ENCODE measurements at places on chromosomes 6 and 20.

- DNase-seq = no peak
Observed at GRCh38 chr6:78770765-78771164, 96.6 kb upstream of the IRAK1BP1 start.

GRCh38 chr20:9179867-9180266 is 111.0 kb downstream of the PLCB4 start:
- no peak for DNase-seq

GRCh38 chr6:4585682-4586468 is 190.3 kb upstream of the CDYL start:
- no peak for DNase-seq

- DNase-seq = no peak
Observed at GRCh38 chr6:19587238-19587942, 249.8 kb upstream of the ID4 start.

DNA sequence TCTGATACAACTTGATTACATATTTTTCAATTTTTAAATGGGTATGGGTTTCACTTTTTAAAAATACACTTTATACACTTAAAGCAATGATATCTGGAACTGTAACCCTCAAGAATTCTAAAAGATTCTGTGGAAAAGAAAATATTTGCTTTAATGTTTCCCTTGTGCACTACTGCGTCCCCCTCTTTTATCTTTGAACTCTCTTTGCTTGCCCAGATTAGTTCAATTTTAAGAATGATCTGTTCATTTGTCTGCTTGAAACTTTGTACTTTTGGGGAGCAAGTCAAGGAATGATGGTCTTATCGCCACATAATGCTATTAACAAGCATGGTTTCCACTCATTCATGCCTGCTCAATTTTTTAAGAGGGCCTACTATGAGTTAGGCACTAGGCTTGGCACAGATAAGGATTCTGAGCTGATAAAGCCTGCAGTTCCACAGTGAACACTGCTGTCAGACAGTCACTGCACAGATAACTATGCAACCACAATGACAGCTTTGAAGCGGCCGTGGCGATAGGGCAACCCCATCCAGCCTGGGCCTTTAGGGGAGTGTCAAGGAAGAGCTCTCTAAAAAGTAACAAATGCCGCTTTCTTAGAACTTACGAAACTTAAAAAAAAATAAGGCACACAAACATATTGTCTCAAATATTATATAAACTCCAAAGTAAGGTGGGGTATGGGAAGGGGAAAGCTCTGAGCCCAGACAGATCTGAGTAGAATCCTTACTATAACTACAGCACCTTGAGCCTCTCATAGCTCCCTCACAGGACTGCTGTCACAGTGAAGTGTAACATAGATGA is 29.7 kb downstream of the FYN start:
- DNase-seq = peak; percentile 53

GRCh38 chr6:77124604-77125003 is 338.7 kb downstream of the HTR1B start:
- no peak for DNase-seq

DNA sequence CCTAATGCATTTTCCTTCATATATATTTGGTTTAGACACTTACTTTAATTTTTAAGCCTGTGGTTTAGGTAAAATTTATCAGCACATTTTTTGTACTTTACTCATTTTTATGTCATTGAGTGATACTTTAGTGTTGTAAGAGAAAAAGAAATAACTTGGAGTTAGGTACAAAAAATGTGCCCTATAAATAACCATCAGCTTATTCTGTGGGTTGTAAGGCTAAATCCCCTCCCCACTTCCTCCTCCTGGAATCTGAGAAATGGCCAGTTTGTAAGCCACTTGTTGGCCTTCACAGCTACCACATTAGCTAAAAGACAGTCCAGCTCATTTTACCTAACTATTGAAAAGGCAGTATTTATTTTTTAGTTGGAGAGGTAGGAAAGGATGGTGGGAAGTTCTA is 576.3 kb downstream of the PKHD1 start:
- no peak for DNase-seq

DNA sequence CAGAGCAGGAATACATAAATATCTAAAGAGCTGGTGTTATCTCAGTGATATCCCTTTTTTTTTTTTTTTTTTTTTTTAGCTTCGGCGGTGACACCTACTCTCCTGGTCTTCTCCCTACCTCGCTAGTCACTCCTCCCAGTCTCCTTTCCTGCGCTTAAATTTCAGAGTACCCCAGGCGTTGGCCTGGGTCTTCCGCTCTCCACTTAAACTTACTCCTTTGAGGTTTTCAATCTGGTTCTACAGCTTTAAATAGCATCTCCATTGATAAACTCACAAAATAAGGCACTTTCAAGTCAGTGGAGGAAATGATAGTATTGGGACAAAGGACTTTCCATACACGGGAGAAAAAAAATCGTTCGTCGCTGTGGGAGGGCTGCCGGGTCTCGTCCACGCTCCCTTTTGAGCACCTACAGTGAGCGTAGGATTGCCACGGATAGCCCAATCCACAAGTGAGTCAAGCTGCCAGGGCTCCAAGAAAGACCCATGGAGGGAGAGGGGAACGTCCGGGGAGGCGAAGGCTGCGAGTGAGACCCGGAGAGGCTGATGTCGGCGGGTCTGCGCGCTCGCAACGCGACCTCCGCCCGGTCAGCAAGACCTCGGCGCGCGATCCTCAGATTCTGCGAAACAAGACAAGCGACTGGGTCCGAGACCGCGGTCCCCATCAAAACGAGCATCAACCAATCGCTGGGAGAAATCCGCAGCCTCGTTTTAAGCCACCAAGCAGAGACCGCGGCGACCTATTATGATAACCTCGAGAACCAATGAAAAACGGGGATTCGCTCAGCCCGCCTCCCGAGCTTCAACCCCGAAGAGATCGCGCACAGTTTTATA is 672 bp upstream of the SRSF6 start:
- DNase-seq = peak; percentile 78

DNA sequence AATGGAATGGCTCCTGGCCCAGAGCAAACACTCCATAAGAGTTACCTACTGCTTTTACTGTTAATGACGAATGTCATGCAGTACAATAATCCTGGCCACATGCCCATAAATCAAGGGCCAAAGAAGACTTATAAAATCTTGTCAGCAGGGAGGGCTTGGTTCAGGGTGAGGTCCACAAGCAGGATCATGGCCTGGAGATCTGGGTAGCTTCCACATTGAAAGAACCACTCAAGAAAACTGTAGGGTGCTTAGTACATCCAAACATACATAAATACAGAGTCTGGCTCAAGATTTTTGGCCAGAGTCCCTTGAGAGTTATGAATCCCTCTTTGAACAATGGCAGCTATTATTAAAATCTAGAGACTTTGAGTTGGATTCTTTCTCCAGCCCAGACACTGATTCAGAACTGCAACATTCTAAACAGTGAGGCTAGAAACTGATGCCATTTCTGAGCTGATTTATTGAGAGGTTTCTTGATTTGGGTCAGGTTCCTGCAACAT is 188.7 kb downstream of the CDC5L start:
- DNase-seq = no peak

- no peak for DNase-seq
Observed at GRCh38 chr20:61934716-61935530, 130.8 kb downstream of the TAF4 start.

DNA sequence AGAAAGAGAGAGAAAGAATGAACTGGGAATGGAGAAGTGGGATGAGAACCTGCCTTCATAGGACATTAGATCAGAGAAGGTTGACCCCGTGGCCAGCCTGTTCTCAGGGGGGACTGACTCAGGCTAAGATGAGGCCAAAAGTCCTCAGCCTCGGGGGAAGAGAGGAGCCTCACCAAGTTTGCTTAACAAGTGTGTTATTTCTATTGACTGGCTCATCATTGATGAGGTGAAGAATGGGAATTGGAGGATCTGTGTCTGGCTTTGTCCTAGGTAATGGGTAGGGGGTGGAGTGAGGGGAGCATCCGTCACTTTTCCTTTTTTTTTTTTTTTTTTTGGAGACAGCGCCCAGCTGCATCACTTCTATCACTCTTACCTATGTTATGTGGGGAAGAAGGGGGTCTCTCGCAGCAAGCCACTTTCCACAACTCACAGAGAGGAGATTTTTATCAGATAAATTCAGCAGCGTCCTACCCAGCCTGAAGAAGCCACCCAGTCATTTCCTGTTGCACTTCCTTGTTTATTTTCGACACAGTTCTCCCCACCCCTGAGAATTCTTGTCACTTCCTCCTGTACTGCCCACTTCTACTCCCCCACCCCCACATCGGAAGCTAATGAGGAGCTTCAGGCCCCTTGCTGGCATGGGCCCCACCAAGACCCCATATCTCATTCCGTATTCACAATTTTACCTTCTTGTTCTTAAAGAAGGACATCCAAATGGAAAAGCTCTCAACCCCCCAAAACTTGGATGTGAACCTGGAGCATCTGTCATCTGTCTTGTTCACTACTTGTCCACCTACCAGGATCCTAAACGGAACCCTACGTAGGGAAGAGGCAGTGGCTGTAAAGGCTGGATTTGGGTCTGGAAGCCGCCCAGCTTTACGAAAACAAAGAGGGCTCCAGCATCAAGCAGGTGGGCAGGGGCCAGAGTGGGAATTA is 2.8 kb upstream of the RNASET2 start:
- no peak for DNase-seq

DNA sequence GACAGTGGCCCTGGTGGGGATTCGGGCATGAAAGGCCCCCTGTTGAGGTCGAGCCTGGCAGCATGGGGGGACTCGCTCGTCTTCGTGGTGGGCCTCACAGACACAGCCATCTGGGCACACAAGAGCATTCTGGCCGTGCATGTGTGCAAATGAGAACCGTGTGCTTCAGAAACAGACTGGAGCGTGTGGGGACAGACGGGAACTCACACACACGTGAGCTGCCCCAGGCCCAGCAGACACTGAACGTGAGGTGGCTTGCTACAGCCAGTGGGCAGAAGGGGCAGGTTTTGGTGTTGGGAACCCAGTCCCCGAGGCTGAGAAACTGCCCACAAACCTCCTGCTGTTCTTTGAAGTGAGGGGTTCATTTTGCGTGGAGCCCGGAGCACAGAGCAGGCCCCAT is 38.6 kb upstream of the BHLHE23 start:
- no peak for DNase-seq

DNA sequence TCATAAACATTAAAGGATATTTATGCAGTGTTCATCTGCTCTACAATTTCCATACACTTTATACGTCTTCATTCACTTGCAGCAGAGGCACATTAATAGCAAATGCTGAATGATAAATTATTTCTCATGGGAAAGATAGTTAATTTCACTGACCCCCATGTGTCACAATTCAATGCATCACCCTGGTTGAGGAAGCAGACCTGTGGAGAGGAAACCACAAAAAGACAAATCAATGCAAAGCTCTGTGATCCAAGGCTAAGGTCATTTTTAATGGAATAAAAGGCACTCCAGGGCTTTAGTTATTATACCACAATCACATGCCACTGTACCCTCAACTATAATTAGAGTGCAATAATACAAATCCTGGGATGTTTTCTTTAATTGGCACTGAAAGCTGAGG is 40.3 kb upstream of the TENT5A start:
- no peak for DNase-seq

DNA sequence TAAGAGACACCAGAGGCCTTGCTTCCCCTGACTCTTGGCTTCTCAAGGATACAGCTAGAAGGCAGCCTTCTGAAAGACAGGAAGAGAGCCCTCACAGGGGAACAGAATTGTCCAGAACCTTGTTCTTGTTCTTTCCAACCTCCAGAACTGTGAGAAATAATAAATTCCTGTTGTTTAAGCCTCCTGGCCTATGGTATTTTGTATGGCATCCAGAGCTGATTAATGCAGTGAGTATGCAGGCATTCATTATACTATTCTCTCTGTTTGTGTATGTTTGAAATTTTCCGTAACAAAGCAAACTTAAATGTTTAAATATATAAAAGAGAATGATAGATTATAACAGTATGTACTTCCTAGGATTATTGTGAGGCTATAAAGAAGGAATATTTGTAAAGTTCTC is 903.4 kb upstream of the FLRT3 start:
- no peak for DNase-seq

- DNase-seq = peak; percentile 65
Observed at GRCh38 chr20:63102721-63103375, 96.1 kb upstream of the BHLHE23 start.

- DNase-seq = no peak
Observed at GRCh38 chr6:144793744-144794143, 508.6 kb downstream of the UTRN start.

DNA sequence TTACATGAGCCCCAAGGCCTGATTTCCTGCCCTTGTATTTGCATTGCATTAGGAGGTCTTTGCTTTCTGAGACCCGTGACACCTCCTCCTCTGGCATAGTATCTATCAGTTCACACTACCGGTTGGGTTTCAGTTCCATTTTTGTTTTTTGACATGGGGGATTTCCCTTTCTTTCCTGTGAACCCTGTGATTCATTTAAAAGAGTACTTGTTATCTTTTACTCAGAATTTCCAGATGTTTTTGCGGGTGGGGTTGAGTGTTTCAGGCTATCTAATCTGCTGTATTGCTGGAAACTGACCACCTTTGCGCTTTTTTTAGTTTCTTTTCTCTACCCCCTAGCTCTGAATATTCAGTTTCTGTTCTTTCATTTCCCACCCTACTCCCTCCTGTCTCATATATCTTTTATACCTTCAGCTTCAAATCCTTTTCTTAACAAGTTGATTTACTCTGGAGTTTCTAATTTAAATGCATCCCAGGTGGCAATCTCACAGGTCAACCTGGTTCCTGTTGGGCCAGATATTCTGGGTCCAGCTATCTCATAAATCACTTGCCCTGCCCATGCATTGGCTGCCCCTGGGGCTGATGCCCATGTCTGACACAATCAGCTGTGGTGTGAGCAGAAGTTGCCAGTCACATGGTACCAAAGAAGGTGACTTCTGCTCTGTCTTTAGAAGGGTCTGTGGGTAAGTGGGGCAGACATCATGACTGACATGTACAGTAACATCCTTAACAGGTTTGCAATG is 14.3 kb upstream of the NCOA3 start:
- peak; percentile 45 for DNase-seq

DNA sequence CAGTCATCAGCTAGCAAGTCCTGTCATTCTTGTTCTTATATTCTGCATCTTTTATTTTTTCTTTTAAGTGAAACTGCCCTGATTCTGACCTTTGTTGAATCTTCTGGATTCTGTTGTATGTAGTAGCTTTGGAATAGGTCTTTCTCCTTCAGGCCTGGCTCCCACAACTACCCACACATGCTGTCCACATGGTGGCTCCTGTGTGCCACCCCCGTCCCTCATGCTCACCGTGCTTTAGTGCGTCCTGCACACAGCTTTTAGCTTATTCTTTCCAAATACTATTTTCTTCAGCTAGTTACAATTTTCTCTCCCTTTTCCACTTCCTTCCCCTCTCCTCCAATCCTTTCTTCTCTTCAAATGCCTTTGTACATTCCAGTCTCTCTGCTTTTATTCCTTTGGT is 61.8 kb downstream of the CTNNBL1 start:
- no peak for DNase-seq

DNA sequence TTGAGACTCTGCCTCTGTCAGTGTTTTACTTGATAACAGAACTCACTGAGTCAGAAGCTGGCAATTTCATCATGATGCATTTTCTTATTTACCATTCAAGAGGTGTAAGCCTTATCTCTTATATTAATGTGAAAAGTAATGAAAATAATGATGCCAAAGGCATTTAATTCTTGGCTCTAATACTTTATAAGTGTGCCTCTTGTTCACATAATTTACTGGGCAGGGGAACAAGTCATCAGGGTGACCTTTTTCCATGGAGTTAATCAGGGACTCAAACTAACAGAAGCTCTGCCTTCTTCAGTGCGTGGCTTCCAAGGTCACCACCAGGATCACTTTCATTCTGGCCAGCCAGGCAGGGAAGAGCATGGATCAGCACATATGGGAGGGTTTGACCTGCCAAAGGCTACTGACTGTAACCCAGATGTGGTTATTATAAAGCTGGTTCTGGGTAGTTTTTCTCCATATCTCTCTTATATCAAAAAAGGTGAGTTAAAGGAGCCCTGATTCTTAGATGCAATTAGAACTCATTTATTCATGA is 5.2 kb upstream of the PLCB1 start:
- DNase-seq = no peak

- DNase-seq = no peak
Observed at GRCh38 chr20:32772046-32772445, 9.9 kb downstream of the DNMT3B start.
